MM.1S (cell line): ENCODE measurements at places on chromosomes 11 and 22.

GRCh38 chr11:126607374-126607773 lies 251.9 kb downstream of the ST3GAL4 start:
- DNase-seq = peak; percentile 45

GRCh38 chr11:113396690-113397089 lies 9.1 kb downstream of the ANKK1 start:
- no peak for DNase-seq

- DNase-seq = peak; percentile 81
These were observed at the start of gene RHOG for GRCh38 chr11:3840870-3841425. RHOG (minus strand) TSS chr11:3840959; CDS start chr11:3828138, 12,821 bp downstream.

DNA sequence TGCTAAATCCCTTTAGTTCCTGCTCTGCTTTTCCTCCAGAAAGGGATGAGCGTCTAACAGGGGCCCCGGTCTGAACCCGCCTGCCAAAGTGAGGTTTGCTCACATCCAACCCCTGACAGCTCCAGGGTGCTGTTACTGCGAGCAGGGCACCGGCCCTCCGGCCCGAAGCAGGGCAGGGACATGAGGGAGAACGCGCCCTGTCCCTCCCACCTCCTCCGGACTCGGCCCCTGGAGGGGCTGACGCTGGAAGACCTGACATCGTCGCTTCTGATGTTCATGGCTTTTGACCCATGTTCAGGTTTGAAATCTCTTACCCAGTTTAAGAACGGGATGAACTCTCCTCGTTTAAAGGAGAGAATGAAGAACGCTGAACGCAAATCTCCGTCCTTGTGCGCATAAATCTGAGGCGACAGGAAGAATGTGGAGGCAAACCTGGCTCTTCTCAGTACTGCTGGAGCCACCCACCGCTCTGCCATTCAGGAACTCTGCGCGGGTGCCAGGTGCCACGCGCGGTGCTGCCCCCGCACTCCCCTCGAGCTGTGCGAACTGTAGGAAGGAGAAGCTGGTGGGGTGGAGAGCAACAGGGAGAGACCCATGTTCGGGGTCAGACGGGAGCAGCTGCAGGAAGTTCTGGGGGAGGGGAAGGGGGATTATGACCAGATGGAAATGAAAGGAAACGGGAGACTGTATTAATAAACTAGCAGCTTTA lies 826 bp upstream of the EEF1G start:
- peak; percentile 23 for DNase-seq

DNA sequence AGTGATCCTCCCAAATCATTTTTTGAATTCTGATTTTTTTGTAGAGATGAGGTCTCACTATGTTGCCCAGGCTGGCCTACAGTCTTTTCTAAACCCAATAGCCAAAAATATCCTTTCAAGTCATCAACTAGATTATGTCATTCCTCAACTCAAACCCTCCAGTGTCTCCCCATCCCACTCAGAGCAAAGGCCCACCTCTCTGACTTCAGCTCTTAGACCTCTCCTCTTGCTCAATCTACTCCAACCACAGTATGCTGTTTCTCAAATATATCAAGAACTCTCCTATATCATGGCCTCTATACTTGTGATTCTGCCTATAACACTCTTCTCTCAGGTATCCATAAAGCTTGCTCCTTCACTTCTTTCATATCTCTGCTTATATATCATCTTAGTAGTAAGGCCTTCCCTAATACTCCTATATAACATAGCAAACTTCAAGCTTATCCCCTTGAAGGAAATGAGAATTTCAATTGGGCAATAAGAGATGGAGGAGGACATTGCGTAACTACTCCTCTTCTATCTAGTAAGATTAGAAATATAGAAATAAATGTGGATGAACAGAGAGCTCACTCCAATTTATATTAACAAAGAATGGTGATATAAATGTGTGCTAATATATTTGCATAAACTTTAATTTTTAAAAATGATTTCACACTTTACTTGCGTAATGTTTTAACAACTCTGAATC lies 24.5 kb downstream of the DLG2 start:
- DNase-seq = no peak

- DNase-seq = peak; percentile 37
These were observed 23.4 kb downstream of the OVOL1 start for GRCh38 chr11:65810046-65810868.

DNA sequence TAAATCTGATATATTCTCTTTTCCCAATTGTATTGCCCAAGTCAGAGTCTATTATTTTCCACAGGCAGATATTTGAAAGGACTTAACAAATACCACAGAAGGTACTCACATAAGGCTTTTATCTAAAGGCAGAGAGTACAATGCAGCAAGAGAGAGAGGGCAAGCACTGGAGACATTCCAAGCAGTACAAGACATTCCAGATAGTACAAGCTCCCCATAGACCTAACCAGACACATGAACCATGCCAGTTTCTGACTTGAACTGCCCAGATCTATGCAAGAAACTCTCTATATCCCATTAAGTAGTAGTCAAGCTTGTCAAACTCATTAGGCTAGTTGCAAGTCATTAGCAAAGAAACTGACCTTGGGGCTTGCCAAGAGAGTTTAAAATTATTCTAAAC lies 11.2 kb upstream of the MS4A6E start:
- DNase-seq = no peak
